ENCODE measurements at places on chromosomes 16 and 17. TPM values are rescaled to one million over a fixed set of nuclear protein-coding genes. Genes with fewer than 3 reads are reported as not detected.
A peak's percentile ranks its signal among the peaks of the same experiment; 100 is the strongest.

GRCh38 chr16:69036399-69037091, 68.9 kb upstream of the HAS3 start:
- no peak for DNase-seq

GRCh38 chr16:78689536-78689935, 590.1 kb downstream of the WWOX start:
- DNase-seq = no peak

DNA sequence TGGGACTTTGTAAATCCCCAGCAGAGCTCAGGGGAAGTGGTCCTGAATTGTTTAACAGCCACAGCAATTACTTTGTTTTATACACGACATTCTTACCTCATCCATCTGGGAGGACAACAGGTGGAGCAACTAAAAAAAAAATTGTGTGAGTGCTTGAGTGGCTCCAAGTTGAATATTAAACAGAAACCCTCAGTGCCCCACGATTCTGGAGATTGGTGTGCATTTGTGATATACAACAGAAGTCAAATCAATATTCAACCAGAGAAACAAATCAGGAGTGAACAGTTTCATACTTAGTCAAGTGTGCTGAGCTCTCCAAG, 204.8 kb downstream of the HAPSTR1 start:
- DNase-seq = no peak

- peak; percentile 22 for DNase-seq
Measured at GRCh38 chr16:3971261-3971660, 90.7 kb upstream of the CREBBP start.

GRCh38 chr16:21053590-21053989, 97.1 kb downstream of the DNAH3 start:
- no peak for DNase-seq

- peak; percentile 61 for DNase-seq
Measured at GRCh38 chr16:67155295-67156142, 4.2 kb downstream of the TRADD start.

DNA sequence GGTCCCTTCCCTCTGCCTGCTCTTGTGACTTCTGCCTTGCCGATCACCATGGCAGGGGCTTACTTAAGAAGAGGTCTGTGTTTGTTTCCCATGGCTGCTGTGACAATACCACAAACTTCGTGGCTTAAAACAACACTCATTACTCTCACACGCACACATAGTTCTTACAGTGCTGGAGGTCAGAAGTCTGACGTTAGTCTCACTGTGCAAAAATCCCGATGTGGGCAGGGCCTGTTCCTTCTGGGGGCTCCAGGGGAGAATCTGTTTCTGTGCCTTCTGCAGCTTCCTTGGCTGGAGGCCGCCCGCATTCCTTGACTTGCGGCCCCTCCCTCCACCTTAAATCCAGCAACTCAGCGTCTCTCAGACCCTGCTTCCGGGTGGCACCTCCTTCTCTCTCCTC, 249.2 kb upstream of the GSE1 start:
- DNase-seq = no peak

- DNase-seq = no peak
Measured at GRCh38 chr16:49277386-49277742, 4.3 kb downstream of the CBLN1 start.

GRCh38 chr17:80964859-80965580, 26.6 kb upstream of the CHMP6 start:
- no peak for DNase-seq

DNA sequence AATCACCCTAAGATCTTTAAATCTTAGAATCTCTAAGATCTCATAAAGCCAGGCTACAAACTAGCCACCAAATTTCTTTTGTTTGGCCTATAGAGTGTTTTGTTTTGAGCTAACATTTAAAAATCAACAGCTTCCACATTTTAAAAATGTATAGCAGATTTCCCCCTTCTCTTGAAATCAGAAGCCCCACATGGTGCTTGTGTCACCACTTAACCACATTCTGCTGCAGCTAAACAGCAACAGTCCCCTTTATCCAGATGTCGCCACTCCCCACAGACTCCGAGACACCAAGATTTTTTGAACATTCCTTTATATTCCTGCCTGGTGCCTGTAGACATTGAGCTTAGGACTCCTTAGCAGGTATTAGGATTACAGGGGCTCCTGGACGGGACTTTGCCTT, 16.0 kb downstream of the GUCY2D start:
- no peak for DNase-seq

- peak; percentile 38 for DNase-seq
Measured at GRCh38 chr17:72171703-72172667, 51.2 kb downstream of the SOX9 start.

GRCh38 chr16:48287239-48287638, 39.9 kb upstream of the ABCC11 start:
- DNase-seq = no peak

GRCh38 chr16:67546761-67547422, 15.4 kb upstream of the CTCF start:
- DNase-seq = peak; percentile 52

CTRB1 gene
- total RNA-seq = not detected

CCL18 gene
- not detected for total RNA-seq

CHRNE gene
- 0.07 TPM for total RNA-seq

NOG gene
- 7.0 TPM for total RNA-seq

SLC16A11 gene
- not detected for total RNA-seq

CCL17 gene
- not detected for total RNA-seq

Data from MG63 (cell line).